ENCODE measurements at places on chromosomes 4 and X.
A peak's percentile ranks its signal among the peaks of the same experiment; 100 is the strongest.

DNA sequence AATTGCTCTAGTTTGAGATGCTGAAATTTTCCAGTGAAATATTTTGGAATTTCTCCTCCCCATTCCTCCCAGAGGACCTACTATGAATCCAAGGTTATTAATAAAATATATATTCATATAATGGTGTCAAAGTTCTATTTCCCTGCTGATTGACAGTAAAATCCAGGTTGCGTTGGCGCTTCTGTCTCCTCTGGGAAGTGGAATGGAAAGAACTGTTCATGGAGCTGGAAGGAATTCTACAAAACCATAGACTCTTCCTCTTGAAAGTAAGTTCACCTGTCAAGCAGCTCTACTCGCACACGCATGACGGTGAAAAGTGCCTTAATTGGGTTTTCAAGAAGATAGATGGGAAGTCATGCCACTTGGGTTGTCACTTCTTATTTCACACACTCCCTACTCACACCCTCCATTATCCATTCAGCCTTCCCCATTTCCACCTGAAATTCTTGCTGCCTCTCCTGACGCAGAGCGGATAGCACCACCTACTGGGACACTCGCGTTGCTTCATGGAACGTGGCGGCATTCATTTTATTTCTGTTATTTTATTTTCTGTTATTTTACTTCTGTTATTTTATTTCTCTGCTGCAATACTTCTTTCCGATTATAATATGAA lies 351.6 kb downstream of the NLGN4X start:
- no peak for DNase-seq

DNA sequence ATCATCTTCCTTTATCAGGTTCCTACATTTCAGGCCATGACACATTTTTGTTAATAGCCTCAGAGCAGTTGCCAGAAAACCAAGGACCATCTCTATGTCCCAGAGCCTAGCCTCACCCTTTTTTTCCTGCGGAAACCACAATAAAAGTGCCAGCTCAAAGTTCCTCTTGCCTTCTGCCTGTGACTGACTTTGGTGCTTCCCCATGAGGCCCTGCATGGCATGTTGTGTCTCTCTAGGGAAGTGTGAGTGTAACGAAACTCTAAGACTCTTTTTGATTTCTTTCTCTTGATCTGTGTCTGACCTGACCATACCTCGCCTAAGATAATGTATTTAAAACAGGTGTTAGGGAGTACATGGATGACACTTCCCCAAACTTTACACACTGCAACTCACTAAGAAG lies 642.3 kb upstream of the BOD1L1 start:
- no peak for DNase-seq

DNA sequence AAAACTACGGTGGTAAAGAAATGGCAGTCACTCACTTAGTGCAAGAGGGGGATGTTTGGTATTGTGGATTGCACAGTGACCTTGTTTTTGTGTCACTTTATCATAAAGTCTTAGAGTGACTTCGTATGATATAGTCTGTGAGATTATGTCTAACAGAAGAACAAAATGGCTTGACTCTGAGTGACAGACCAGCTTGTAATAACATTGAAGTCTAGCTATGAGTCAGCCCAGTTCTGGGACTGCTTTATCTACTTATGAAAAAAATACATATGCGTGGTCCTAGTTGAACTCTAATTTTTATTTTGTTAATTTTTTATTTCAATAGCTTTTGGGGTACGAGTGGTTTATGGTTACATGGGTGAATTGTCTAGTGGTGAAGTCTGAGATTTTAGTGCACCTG lies 20.0 kb downstream of the DCLK2 start:
- DNase-seq, result no peak

- no peak for DNase-seq
Measured at GRCh38 chr4:33722254-33722653, 2522.1 kb downstream of the ARAP2 start.

DNA sequence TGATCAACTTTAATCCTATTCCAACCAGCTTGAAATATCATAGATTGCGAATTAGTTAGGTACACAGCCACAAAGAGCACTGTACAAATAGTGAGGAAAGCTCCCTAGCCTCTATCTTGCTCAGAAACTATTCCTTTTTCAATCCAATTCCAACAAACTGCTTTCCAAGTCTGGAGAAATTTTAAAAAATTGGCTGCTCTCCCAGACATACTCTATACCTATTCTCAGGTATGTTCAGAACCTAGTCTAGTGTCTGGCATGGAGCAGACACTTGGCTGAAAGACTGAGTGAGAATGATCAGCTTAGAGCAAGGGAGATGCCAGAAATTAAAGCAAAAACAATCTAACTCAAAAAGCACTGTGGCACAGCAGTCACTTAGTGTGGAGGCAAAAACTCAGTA lies 105.9 kb downstream of the SLC10A7 start:
- DNase-seq, result no peak

DNA sequence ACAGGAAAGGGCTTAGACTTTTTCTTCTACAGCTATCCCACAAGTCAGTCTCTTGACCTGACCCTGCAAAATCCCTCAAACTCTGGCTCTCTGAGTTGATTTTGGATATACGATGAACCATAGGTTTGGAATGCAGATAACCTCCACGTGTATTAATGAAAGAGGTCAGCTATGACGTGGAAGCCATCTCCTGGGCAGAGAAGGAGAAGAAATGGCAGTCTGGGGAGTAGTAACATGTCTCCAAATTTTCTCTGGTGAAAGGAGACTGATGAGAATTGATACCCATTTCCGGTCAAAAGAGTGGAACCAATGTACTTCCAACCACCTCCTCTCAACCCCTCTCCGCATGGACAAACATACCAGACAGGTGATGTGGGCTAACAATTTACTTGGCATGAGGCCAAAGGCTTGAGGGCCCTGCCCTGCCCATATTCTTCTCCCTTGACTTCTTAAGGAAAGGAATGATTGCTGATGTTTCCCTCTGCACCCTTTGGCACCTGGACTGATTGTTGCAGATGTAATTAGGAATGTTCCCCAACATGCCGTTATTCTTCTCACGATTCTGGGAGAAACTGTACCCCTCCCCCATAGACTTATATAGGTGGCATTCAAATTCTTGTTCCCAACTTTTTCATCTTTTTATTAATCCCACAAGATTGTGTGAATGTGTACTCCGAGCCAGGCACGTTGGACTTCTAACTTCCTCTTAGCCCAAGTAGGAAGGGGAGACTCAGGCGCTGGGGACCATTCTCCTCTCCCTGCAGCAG lies 580 bp upstream of the PLS3 start:
- DNase-seq, result no peak

DNA sequence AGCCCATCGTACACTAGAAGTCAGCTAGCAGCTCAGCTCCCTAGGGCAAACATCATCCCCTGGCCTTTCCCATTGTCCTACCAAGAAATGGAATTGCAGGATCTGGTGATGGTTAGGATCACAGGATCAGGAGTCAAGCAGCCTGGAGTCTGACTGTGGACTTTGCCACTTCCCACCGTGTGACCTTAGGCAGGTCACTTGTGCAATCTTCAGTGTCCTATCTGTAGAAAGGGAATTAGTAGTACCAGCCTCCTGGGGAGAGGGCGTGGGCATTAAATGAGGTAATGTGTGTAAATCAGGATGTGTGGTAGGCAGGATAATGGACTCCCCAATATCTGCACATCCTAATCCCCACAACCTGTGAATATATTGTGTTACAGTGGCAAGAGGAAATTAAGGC lies 38.6 kb upstream of the APLN start:
- no peak for DNase-seq

GRCh38 chr4:65393078-65393477 lies 277.2 kb downstream of the EPHA5 start:
- DNase-seq, result no peak

DNA sequence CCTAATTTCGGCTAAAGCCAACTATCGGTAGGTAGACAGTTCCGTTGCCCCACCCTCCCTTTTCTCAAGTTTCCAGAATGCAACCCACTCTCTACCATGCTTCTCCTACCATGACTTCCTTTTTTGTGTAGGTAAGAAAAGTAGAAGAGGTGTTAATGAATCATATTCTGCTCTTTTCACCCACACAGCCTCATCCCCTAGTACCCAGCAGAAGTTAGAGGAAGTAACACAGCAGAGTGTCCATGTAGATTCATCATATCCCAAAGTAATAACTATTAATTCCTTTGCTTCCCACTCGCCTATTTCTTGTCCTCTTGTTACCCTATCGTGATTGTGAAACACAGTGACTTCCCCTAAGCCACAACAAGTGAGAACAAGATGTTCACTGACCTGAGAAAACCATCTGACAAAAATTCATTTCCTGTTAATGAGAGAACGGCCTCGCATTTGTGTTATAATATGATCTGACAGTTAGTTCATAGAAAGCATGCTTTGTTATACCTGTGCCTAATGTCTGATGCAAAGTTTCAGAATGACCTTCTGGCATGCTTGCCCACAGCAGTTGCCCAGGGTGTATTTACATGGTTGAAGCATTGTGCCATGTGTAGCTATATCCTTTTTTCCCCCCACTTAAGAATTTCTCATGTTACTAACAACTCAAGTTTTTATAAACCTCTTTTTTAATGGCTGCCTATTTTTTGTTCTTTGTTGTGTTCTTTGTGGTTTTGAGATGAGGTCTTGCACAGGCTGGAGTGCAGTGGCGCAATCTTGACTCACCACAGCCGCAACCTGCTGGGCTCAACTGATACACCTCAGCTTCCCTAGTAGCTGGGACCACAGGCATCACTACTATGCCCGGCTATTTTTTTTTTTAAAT lies 185.6 kb downstream of the RAP1GDS1 start:
- DNase-seq, result peak; percentile 57

GRCh38 chr4:38290914-38291313 lies 330.7 kb downstream of the PTTG2 start:
- no peak for DNase-seq

- no peak for DNase-seq
Measured at GRCh38 chrX:11380187-11380844, 87.1 kb downstream of the AMELX start.

DNA sequence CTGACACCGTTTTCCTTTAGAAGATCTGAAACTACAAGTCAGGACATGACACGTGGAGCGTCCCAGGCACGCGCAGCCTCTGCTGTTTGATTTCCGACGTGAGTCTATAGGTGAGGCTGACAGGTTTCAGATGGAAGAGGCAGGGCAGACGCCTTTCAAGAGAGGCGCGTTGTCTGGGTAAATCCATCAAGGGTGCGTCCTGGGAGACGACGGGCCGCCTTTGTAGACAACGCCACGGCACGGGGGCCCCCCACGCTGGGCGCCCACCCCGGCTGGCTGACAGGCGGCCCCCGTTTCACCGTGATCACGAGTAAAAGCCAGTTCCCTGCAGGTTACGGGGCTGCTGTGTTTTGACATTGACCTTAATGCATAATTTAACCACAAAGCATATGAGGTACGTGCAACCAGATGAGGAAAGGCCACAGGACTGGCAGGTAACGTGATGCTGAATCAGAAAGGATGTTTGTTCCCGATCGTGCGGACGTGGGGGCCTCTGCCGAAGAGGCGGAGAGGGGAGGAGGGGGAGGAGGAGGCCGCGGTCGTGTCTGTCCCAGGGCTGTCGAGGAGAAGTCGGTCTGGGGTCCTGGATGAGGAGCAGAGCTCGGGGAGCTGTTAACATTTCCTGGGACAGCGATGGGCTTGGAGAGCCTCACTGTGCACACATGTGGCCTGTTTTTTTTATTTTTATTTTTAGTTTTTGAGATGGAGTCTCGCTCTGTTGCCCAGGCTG lies 51.1 kb upstream of the PPP2R3B start:
- no peak for DNase-seq

- no peak for DNase-seq
Measured at GRCh38 chrX:71095981-71096759, 519 bp downstream of the FOXO4 start.

GRCh38 chr4:48340276-48340964 lies 909 bp upstream of the SLAIN2 start:
- no peak for DNase-seq

DNA sequence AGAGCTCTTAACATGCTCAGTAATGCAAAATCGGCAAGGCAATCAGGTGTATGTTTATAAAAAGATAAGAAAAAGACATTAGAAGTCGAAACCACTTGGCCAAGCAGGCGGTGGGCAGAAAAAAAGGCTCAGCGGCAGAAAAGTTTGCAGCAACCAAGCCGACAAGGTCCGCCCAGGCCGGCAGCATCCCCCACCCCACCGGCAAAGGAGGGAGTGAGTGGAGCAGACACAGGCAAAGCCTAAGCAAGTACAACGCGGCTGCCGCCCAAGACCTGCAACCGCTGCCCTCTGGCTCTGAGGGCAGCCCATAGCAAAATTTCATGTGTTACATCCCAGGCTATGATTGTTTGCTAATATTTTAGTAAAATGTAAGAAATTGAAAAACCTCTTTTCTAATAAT lies 125.4 kb upstream of the ZCCHC13 start:
- no peak for DNase-seq

DNA sequence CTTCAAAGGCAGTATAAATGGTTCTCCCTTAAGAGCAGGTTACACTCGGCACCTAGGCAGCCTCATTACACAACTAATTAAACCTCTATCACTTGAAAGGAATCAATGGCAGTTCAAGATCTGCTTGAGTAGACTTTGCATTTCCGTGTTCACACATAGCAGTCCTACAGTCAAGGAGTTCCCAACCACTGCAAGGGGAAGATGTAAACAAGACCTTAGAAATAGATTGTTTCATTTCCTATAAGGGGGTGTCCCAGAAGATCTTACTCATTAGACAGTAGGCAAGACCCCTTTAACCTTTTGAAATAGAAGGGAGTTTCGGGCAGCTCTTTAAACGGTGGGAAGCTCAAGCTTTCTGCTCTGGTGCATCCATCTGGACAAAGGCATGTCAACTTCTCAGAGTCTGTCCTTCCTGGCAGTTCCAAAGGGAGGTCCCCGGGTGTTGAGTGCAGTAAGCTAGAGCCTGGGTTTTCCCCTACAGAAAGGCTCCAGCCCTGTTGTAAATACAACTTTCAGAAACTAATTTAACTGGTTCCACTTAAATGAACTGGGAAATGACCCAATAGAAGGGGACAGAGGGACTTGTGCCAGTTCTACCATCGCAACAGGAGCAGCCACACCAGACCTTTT lies 150.8 kb downstream of the RBMX2 start:
- no peak for DNase-seq

- DNase-seq, result no peak
Measured at GRCh38 chr4:186739802-186740434, 16.3 kb upstream of the FAT1 start.

GRCh38 chr4:39446842-39447573 lies 11.7 kb downstream of the RPL9 start:
- peak; percentile 28 for DNase-seq

- DNase-seq, result no peak
Measured at GRCh38 chrX:87728459-87728858, 210.9 kb downstream of the KLHL4 start.

Measured in stimulated activated CD8-positive, alpha-beta memory T cell treated with anti-CD3 and anti-CD28 coated beads, Interleukin-15, amount 100 ng/mL, for 48 hours (primary cell).